Activated CD4-positive, alpha-beta T cell treated with anti-CD3 and anti-CD28 coated beads, Interleukin-10, Interleukin-2, amounts not matched to agents 100 ng/mL and 50 ng/mL, durations not matched to agents 16 hours and 8 hours (primary cell): ENCODE measurements at places on chromosomes 6 and 20.

- no peak for DNase-seq
Measured at GRCh38 chr6:26366504-26366903, 1.5 kb downstream of the BTN3A2 start.

GRCh38 chr6:7324520-7324919 lies 11.5 kb upstream of the SSR1 start:
- no peak for DNase-seq

GRCh38 chr6:37362101-37362828 lies 8.5 kb downstream of the RNF8 start:
- DNase-seq = no peak

DNA sequence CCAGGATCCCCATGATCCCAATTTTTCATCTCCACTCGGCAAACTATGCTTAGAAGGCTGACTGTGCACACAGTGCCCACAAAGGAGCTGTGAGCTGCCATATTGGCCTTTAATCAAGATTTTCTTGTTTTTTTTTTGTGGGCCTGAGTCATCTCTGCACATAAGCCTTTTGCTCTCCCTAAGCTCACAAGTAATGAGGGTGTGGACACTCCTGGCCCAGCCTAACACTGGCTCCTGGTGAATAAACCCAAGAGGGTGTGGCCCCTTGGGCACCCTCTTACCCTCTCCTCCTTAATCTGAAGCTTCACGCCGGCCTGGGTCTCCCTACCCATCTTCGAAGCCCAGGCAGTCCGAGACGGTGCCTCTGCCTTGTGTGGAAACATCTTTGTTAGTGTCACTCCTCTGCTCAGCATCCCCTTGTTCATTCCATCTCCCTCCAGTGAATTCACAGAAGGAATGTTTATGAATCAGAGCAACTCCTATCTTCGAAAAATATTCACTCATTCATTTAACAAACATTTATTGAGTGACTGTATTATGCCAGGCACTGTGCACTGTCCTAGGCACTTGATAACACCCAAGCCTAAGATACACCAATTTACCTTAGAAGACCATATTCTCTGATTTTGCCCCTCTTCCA lies 22.2 kb upstream of the MRPS10 start:
- no peak for DNase-seq
